ENCODE measurements at places on chromosomes 11 and 22.
A peak's percentile ranks its signal among the peaks of the same experiment; 100 is the strongest.

GRCh38 chr11:6889835-6890234 lies 2.5 kb downstream of the OR2D2 start:
- no peak for DNase-seq

- DNase-seq: no peak
Measured at GRCh38 chr22:37243402-37244113, 511 bp downstream of the RAC2 start.

- no peak for DNase-seq
Measured at GRCh38 chr11:100711984-100712383, 24.9 kb downstream of the ARHGAP42 start.

DNA sequence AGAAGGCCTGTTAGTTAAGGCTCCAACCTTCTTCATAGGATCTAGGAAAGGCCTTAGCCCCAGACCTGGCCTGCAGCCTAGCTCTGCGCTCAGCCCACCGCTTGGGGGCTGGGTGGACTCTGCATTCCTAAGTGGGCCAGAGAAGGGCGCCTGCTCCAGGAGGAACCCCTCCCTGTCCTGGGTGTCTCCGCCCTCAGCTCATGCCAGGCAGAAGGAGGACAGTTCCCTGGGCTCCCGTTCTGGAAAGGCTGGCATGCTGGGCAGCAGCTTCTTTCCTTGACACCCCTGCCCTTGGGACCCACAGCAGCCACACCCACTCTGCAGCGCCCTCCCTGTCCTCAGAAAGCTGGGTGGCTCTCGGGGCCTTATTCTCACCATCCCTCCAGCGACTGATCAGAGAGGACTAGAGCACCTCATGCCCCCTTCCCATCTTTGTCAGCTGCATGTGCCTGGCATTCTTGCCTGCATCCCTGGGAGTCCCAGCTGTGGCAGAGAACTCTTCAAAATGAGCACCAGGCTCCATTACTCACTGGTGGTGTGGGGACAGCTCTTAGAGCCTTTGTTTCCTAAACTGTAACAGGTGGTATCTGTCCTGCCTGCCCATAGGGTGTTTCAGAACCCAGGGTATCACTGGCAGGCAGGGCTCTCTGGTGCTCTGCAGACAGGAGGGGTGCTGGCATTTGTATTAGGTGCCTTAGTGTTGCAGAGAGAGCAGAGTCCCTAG lies 20.3 kb upstream of the MYRF start:
- DNase-seq: peak; percentile 30

GRCh38 chr11:65571940-65572339 lies 398 bp upstream of the FAM89B start:
- no peak for DNase-seq

DNA sequence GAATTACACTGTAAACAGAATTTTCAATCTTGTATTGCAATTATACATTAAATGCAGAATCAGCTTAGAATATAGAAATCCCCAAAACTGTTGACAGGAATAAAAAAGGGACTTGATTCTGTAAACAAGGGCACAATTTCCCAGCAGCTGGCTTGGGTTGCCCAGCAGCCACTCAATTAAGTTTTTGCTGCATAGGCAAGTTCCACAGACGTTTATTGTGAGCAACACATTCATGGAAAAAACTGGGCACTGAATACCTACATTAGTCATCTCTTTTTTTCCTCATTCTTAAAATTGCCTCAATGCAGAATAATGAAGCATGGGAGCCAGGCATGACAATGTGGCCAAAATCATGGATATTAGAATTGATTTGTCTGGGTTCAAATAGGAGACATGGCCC lies 421.8 kb upstream of the ANO5 start:
- no peak for DNase-seq

DNA sequence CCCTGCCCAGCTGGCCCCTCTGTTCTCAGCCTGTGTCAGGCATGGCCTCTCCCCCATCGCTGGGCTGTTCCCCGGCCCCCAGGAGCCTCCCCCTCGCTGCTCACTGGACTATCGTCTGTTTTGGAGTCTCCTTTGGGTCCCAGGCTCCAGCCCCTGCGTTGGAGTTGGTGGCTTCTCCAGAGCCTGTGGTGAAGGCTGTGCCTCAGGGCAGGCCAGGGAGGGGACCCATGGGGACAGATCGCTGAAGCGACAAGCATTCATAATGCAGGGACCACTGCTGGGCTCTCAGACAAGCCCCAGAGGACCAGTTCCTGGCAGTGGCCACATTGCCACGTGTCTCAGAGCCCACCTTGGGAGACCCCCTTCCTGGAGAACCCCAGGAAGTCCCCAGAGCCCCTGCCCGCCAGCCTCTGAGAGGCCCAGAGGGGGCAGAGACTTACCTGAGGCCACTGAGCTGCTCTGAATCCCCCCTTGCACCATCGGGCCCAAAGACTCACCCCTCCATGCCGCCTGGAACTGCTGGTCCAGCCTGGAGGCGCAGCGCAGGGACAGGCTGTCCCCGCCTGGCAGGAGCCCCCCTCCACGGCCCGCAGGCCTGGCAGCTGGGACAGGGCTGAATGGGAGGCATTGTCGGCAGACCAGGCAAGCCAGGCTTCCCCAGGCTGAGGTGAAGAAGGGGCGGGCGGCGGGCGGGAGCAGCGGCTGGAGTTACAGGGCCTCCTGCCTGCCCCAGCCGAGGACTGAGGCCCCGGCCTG lies at the start of gene CHADL:
CHADL (minus strand) TSS at position 555 of the 756 bp plus-strand sequence; CDS start at position 505, 50 bp downstream.
- DNase-seq: no peak

GRCh38 chr11:23063276-23063675 lies 203.0 kb upstream of the CCDC179 start:
- DNase-seq: no peak

GRCh38 chr11:86274503-86274902 lies 27.5 kb upstream of the HIKESHI start:
- no peak for DNase-seq

DNA sequence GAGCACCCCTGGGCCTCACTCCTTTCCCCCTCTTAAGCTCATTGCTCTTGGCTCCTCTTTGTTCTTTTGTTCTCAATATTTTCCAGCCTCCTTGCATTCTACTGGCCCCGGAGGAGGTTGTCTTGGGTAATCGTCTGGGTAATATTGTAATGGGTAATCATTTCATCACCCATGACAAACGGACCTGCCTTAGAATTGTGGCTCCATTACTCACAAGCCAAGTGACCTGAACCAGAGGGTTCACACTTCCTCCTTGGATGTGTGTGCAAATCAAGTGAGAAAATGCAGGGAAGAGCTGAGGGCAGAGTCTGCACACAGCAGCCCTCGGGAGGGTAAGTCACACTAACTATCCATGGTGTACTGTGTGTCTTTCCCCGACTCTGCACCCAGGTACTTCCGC lies 305.0 kb downstream of the BUD13 start:
- DNase-seq: no peak

DNA sequence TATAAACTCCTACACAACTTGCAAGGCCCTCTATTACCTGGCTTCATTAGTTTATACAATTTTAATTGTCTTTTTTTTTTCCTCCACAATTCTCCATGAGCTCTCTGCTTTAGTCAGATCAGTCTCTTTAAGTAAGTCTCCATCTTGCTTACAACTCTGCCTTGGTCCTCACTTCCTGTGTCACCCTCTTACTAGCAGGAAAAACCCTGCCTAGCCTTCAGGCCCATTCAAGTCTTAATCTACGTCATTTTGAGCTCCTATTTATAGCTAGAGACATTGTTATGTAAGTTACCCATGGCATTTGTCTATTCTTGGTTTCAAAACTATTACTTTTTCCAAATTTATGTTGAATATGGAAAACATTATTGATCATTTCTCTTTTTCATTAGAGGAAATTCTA lies 177.4 kb downstream of the SBF2 start:
- no peak for DNase-seq

DNA sequence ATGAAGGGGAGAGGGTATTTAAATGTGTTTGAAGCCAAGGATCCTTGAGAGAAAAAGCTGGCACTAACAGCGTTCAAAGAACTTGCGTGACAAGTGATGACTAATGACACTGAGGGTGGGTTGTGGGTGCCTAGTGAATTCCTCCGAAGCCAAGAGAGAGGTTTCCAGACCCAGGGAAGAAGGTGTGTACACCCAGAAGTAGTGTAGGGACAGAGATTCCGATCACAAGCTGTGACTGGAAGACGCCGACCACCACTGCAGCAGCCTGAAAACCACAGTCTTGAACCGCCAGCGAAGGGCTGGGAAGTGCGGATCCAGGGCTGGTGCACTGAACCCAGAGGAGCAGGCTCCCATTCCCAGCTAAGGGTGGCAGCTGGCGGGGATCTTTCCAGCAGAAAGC lies 9.5 kb downstream of the PPARA start:
- no peak for DNase-seq

DNA sequence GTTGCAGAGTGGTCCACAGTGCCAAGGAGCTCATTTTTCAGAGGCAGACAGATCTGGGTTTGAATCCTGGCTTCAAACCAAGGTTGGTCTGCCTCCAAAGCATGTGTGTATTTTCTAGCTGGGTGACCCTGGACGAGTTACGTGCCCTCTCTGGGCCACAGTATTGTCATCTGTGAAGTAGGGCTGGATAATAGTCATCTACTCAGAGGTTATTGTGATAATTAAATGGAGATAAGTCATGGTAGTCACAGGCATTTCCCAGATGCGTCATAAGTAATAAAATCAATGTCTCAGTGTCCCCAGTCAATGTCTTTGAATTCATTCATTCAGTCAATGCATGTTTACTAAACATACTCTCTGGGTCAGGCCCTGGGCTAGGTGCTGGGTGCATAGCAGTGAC lies 8.6 kb downstream of the OMP start:
- DNase-seq: no peak

GRCh38 chr11:64501500-64502427 lies 89.3 kb upstream of the SLC22A12 start:
- DNase-seq: no peak

DNA sequence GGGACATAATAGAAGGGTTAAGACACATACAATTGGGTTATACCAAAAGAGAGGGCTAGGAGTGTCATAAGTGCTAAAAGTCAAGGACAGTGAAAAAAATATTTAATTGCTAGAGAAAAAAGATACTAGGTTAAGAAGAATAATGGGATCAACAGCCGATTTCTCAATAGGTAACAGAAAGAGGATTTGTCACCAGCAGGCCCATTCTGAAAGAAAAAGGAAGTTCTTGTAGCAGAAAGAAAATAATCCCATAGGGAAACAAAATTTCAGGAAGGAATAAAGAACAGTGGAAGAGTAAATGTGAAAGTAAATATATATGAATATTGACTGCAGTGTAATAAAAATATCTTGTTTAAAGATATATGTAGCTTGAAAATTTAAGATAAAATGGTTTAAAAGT lies 43.3 kb upstream of the ADORA2A start:
- no peak for DNase-seq

- DNase-seq: no peak
Measured at GRCh38 chr11:27913650-27914049, 194.3 kb downstream of the KIF18A start.

- no peak for DNase-seq
Measured at GRCh38 chr22:49692499-49693225, 135.0 kb downstream of the BRD1 start.

GRCh38 chr11:17298302-17298701 lies 21.8 kb downstream of the NUCB2 start:
- DNase-seq: no peak

GRCh38 chr11:44014968-44015623 lies 32.7 kb upstream of the ACCSL start:
- DNase-seq: peak; percentile 43

GRCh38 chr11:46553814-46554212 lies 40.0 kb downstream of the AMBRA1 start:
- no peak for DNase-seq

GRCh38 chr11:20457001-20457799 lies 69.7 kb downstream of the PRMT3 start:
- DNase-seq: no peak

- peak; percentile 17 for DNase-seq
Measured at GRCh38 chr11:77619576-77620198, 17.9 kb downstream of the CLNS1A start.

GRCh38 chr11:61897387-61898246 lies 6.3 kb upstream of the FADS3 start:
- DNase-seq: peak; percentile 87

DNA sequence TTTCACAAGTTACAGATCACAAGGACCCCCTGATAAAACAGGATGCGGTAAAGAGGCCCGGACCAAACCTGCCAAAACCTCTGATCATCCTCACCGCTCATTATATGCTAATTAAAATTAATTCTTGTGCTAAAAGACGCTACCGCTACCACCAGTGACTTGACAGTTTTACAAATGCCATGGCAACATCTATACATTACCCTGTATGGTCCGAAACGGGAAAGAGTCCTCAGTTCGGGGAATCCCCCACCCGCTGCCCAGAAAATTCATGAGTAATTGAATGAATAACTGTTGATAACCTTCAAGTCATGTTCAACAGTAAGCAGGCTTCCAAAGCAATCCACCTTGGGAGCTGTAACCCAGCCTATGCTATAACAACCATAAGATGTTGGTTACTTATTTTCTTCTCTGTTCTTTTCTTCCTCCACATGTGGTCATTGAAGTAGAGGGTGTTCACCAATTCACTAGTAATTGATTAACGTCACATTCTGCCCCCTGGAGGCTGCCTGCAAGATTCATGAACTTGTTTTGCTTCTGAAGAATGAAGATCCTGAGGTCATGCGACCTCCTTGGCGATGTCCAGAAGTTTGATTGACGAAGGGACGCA lies 20.6 kb downstream of the APOBEC3H start:
- DNase-seq: peak; percentile 53

DNA sequence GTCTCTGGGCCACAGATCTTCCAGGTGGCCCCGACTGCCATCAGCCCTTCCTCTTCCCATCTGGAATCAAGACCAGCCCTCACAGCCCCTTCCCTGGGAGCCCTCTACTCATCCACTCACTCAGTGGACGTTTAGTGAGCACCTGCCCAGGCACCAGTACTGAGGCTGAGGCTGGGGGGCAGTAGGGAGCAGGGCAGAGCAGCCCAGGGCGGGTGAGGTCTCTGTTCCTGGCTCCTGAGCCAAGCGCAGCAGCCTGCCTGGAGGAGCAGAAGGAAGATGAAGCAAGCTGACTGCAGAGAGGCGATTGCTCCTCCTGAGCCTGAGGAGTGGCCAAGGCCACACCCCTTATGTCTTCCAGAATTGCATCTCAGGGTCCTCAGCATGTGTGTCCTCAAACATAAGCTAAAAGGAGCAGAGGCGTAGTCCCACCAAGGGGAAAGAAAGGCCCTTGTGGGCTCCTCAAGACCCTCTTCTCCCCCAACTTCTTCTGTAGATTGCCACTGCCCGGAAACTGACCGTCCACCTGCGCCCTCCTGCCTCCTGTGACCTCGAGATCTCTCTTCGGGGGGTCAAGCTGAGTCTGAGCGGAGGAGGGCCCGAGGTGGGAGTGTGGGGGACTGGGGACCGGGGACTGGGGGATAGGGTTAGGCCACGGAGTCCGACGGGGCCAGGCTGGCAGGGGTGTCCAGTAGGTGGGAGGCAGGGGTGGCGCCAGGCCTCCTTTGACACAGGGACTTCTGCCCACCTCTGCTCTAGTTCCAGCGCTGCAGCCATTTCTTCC lies 5.8 kb downstream of the MAPK8IP2 start:
- DNase-seq: peak; percentile 29

GRCh38 chr22:32823024-32823730 lies 21.7 kb downstream of the TIMP3 start:
- no peak for DNase-seq

DNA sequence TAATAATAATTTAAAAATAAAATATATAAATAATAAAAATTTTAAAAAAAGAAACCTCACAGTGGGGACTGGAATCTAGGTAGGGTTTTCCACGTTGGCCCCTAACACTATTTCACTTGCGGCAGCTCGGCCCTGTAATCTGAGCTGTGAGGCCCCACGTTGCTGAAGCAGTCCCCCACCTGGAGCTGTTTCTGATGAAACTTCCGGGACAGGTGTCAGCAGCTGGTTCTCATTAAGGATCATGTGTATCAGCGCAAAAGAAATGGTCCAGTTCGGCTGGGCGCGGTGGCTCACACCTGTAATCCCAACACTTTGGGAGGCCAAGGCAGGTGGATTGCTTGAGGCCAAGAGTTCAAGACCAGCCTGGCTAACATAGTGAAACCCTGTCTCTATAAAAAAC lies 17.3 kb downstream of the RHOD start:
- DNase-seq: no peak
